ENCODE measurements at places on chromosomes 3 and 15. TPM values are rescaled to one million over a fixed set of nuclear protein-coding genes. Genes with fewer than 3 reads are reported as not detected.

DNA sequence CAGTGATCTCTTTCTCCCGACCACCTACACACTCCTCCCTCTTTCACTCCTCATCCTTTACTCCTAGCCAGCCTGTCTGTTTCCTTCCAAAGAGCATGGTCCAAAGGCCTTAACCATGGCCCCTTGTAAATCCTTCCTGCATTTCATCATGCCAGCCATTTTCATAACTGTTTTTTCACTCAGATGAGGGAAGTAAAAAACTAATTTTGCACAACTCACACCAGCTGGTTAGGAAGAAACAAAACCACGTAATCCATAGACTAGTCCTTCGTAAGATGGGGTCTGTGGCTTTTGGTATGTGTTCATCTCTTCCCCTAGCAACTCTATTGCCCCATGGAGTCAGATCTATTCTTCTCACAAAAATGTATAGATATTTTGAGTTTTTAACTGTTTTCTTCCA, 187.8 kb downstream of the SHOX2 start:
- DNase-seq = no peak

DNA sequence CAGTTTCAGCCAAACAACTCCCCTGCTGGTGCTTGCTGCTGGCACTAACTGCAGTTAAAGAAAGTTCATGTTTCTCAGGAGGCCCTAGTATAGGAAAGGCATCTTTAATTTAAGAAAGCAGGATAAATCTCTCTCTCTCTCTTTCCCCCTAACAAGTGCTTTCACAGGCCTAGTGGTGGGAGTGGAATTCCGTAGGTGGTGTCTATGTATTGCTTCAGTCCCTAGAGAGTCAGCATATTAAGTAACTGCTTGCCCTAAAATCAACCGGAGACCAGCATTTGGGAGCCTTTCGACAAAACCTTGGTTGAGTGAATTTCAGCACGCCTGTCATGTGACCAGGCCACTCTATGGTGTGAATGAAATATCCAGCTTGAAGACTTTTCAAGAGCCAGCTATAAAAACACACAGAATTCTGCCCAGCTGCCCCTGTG, 169.2 kb upstream of the TGFBR2 start:
- no peak for DNase-seq

DNA sequence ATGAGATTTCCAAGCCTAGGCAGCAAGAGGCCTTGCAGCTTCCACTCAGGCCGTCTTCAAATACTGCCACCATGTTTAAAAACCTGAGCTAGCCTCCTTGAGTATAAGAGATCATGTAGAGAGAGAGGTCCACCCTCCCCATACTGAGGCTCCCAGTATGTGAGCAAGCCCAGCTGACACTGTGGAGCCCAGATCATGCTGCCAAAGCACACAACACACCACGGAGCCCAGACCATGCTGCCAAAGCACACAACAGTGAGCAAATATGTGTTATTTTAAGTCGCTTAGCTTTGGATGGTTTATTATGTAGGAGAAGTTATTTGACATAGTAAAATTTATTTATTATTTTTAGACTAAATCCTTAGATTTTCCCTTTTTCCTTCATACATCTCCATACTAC, 333.7 kb downstream of the CTNNB1 start:
- no peak for DNase-seq

- DNase-seq = no peak
Observed at GRCh38 chr3:17811646-17812045, 69.2 kb upstream of the TBC1D5 start.

DNA sequence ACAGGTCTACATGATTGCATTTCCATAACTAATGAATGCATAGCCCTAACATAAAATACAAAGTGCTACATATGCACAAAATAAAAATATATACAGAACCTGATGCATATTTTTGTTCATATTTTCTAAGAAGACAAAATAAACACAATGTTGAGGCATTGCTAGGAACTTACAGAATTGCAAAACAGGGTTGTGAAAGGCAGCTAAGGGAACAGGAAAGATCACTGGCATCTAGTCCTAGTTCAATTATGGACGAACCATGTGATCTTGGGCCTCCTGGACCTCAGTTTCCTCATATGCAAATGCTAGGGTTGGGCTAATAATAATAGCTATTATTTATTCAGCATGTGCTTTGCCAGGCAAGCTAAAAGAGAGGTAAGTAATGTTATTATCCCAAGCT, 15.5 kb upstream of the NCEH1 start:
- DNase-seq = no peak

DNA sequence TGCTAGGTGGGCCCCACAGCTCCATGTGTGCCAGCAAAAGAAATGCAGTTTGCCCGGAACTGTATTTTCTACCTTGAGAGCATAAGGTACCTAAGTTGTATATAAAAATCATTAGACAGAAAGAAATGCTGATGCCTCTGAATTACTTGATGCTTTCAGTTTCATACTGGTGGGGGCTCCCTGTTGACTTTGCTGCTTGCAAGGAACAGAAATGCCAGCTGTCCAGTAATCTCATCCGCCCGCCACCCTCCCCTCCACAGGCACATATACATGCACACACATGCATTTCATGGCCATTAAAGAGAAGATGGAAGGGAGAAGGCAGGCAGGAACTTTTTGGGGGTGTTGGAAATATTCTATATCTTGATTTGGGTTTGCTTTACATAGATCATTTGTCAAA, 38.4 kb downstream of the LIMD1 start:
- DNase-seq = no peak

GRCh38 chr3:113552851-113553250, 20.5 kb downstream of the SIDT1 start:
- no peak for DNase-seq

DNA sequence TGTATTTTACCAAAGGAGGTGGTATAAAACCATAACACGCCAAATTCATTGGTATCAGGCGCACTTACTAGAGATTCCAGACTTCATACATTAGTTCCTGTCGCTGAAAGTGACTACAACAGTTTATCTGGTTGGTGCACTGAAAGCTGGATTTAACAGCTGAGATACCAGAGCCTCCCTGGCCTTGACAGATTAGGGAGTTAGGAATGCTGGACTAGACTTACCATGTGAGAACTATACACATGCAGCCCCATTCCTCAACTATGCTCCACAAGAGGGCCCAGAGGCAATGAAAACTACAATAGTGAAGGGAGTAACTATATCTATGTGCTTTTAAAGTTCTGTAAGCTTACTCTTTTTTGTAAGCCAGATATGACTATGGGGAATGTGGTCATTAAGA, 174.4 kb downstream of the STAG1 start:
- peak; percentile 31 for DNase-seq

- DNase-seq = peak; percentile 30
Observed at GRCh38 chr15:58574631-58575030, 142.8 kb downstream of the LIPC start.

DNA sequence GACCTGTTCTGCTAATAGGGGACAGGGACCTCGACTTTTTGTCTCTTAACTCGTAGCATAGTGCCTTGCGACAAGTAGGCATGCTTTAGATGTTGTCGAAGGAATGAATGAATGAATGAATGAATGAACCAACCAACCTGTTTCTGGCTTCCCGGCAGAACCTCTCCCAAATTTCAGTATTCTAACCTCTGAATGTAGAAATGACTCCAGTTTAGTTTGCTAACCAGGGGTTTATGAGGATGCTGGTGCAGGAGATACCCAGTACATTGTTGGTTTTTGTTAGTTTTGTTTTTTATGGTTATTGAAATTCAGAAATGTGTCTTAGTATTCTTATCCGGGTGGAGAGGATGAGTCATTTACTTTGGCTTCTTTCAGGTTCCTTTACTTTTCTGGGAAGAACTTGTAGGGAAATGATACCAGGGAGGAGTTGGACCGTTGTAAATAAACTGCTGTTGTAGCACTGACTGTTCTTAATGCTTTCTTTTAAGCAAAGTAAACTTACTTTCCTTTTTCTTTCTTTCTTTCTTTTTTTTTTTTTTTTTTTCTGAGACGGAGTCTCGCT, 29.6 kb upstream of the EHHADH start:
- DNase-seq = no peak

DNA sequence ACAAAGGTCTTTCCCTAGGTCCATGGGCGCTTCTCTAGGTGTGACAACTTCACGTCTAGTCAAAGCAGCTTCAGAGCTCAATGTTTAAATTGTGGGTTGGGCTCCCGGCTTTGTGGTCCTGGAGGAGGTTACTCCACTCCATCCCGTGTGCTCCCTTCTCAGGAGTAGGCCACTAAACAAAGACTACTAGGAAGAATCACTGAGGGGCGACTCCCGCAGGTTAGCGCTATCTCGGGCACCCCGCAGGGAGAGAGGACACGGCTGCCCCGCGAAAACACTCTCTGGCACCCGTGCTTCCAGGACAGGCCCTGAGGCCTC, 500 bp downstream of the PARP6 start:
- no peak for DNase-seq

- DNase-seq = no peak
Observed at GRCh38 chr15:81060907-81061306, 60.2 kb downstream of the TLNRD1 start.

- peak; percentile 96 for DNase-seq
Observed at GRCh38 chr3:15205934-15206661, at the start of gene CAPN7. TSS of gene CAPN7 (plus strand) at chr3:15206246. CDS start at chr3:15206496, 250 bp downstream.

DNA sequence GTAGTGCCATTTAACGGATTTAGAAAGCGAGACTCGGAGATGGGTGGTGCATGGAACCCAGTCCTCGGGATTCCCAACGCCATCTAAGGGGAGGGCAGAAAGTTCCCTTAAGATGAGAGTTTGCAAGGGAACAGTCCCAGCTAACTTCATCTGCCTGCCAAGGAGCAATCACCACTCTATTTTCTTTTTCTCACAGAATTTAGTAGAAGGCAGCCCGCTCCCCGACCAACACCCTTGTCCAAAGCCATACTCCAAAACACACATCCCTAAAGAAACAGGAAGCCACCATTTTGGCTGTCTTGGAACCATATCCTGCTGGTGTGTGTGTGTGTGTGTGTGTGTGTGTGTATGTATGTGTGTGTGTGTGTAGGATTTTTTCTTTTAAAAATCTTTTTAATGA, 7.1 kb upstream of the FGD5 start:
- DNase-seq = no peak

GRCh38 chr15:100903168-100903554, 16.0 kb upstream of the LRRK1 start:
- DNase-seq = no peak

Gene SLC22A14
- 0.14 TPM for total RNA-seq

Gene DNAH1
- total RNA-seq = 2.9 TPM

Gene FBXL22
- not detected for total RNA-seq

Gene BUB1B
- total RNA-seq = 62.7 TPM
